ENCODE measurements at places on chromosomes 1 and 21.

DNA sequence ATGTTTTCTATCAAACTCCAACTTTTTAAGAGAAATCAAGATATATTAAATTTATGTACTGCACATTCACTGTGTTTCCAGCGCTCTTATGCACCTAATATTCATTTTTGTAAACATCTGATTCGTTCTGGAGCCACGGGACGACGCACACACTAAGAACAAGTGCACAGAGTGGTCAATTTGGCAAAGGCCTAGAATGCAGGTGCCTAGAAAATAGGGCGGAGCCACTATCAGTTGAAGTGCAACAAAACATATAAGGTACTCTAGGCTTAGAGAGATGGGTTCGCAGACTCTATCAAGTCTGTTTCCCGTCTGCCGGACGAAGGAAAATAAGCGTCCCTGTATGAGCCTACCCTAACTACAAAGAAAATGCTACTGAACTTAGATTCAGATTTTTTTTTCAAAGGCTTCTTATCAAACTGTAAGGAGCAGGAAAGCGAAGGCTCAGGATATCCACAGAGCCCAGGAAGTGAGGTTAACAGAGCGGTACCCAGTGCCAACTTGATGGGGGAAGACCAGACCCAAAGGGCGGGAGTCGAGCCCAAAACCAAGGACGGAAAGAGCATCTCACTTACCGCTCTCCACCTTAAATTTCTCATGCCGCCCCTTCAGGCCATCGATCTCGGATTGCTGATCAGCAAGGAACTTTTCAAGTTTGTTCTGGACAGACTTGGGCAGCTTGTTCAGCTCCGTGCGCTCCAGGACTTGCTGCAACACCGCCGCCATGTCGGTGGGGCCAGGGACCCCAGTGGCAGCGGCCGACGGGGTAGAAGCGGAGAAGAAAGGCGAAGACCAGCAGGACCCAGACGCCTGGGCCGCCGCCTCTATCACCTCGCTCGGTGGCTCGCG is 526 bp downstream of the TPR start:
- DNase-seq = no peak

- no peak for DNase-seq
Observed at GRCh38 chr1:230682274-230682673, 31.6 kb downstream of the AGT start.

DNA sequence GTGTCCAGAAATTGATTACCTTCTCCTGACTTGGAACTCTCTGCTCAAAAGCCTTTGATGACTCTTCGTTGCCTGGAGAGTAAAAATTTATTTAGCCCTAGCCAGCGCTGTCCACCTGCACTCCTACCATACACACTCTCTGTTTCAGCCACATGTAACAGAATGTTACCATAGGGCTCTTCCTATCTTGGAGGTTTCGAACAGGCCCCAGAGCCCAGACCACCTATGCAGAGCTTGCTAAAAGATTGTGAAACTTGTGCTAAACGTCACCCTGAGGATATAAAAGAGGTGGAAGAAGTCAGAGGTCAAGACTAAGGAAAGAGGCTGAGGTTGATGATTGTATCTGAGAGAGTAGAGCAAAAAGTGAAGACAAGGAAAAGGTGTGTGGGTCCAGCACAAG is 237.0 kb upstream of the HOOK1 start:
- no peak for DNase-seq

DNA sequence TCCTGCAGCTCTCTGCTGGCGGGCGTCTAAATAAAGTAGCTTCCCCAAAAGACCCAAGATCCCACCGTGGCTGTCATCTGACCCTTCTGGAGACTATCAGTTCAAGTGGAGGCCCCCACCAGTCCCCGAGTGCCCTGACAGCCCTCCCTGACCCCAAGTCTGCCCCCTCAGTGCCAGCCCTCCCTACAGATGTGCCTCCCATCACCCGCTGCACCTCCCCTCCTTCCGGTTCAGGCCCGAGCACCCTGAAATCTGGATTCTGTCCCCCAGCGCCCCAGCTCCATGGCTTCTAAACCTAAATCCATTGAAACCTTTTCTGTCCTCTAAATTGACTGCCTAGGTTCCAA is 595 bp downstream of the IL10RB start:
- no peak for DNase-seq

DNA sequence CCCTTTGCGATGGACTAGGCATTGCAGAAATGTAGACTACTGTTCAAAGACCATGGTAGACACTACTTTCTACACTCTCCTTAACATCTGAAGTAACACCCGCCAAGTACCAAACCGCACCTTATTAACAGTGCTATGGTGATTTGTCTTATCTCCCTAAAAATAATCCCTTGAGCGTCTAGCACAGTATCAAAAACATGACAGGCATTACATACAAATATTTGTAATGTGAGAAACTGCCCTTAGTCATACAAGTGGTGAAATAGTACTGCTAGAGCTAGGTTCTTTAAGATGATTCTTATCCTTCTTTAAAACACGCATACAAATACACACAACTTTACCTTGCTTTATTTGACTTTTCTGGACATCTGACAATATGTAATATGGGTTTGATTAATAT is 27.2 kb downstream of the PUM1 start:
- DNase-seq = no peak

GRCh38 chr1:147586414-147586813 is 45.1 kb downstream of the BCL9 start:
- no peak for DNase-seq

GRCh38 chr1:93000291-93000690 is 39.0 kb upstream of the DIPK1A start:
- DNase-seq = no peak

Data from 8988T (cell line).